ENCODE measurements at places on chromosomes 12 and 14.

DNA sequence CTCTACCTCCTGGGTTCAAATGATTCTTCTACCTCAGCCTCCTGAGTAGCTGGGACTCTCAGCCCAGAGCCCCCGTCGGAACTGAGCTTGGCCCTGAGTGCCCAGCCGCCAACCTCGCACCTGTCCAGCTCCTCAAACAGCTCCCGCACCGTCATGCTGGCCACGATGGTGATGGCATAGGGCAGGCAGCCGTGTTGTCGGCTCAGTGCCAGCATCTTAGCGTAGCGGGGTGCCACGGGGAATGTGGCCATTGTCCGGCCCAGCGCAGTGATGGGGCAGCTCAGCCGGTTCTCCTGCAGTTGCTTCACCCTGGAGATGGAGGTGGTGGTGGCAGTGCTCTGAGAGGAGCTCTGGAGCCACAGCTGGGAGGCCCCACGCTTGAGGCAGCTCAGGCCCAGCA is 32.4 kb downstream of the DHX37 start:
- DNase-seq, result no peak

GRCh38 chr12:71448150-71448581 is 8.6 kb downstream of the LGR5 start:
- peak; percentile 69 for DNase-seq

GRCh38 chr12:25943940-25944339 is 14.5 kb upstream of the RASSF8 start:
- no peak for DNase-seq

GRCh38 chr12:45730084-45730347 is 510 bp downstream of the ARID2 start:
- DNase-seq, result no peak

GRCh38 chr12:51951843-51952722 is 584 bp downstream of the ACVR1B start:
- DNase-seq, result no peak

- DNase-seq, result peak; percentile 24
Measured at GRCh38 chr12:87924149-87924548, 105.1 kb downstream of the C12orf50 start.

DNA sequence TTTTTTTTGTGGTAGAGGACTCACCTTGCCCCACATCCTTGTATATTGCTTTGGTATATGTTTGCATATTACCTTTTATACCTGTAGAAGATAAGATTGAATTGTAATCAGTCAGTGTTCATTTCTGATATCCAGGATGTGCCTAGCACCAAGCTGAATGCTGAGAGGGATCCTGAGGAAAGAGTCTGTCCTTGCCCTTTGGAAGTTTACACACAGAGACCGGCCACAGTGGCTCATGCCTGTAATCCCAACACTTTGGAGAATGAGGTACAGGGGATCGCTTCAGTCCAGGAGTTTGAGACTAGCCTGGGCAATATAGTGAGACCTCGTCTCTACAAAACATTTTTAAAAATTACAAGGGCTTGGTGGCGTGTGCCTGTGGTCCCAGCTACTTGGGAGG is 8.4 kb downstream of the ACVR1B start:
- no peak for DNase-seq

GRCh38 chr14:103941462-103941861 is 867 bp downstream of the RD3L start:
- DNase-seq, result no peak

DNA sequence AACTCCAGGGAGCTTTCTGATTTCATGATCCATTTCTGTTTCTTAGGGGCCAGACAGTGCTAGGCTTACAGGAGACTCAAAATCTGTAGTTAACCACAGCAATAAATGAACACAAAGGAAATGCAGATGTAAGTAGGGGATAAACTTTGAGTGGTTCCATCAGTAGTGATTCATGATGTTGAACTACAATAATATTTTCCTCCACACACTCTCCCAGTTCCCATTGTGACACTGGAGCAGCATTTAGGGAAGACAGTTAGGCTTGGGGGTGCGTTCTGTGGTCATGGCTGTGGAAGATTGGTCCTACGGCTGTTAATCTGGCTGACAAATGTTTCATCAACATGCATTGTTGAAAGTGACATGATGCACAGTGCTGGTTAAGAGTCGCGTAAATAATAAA is 66.9 kb downstream of the HMGA2 start:
- peak; percentile 74 for DNase-seq

DNA sequence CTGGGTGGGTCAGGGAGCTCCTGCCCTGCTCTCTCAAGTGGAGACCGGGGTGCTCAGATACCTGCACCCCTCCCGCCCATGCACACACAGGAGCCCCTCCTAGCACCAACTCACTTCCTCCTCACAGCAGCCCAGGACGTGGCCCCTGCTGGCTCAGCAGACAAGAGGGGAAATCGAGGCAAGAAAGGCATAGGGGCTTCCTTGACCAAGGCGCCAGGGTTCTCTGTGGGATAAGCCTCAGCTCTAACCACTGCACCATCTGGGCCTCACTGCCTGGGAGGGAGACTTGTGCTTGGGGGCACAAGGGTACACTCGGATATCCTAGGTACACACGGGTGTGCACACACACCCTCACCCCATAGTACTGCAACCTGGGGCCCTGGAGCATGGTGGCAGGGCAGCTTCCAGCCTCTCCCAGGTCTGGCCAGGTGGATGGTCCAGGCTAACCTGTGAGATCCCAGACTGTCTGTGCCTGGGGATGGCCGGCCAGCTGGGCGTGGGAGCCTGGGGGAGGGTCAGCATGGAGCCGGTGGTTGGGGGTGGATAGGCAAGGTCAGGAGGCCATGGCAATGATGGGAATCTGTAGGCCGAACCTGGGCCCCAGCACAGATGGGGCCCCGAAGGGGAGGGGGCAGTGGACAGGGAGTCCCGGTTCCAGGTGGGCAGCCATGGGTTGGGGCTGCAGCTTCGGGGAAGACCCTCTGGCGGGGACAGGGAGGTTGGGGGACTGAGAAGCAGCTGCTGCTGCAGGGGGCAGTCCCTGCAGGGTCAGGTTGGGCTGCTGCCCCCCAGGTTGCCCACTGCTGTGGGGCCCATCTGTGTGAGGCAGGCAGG is 312.4 kb downstream of the TMEM121 start:
- DNase-seq, result no peak

GRCh38 chr12:51270951-51271518 is 820 bp upstream of the SMAGP start:
- peak; percentile 86 for DNase-seq

DNA sequence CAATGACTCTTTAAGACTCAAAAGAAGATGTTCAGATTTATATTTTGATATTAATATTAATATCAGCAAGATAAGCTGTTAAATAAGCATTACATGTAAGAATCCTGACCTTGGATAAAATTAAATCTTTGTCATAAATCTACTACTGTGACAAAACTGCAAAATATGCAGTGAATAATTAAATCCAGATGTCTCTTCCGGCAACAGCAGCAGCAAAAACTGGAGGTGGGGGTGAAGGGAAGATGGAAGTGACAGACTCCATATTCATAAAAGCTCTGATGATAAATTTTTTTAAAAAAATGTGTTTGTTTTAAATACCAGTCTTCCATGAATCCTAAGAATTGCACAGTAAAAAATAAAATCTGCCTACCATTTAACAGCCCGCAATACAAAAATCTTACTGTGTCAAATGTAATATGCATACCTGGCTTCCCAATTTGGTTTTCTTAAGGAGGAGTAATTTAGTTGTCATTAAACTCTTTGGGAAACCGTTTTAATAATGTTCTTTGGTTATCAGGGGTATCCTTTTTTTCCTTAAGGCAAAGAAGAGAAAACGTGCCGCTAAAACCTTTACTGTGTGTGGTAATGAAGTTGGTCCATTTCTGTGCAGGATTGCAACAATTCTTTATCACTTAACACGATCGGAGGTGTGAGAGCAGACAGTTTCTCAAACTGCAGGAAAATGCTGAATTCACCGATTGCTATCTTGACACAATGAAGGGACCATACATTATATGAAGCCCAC is 478.2 kb downstream of the DIO2 start:
- peak; percentile 29 for DNase-seq

- no peak for DNase-seq
Measured at GRCh38 chr14:91090743-91091142, 23.1 kb upstream of the DGLUCY start.

DNA sequence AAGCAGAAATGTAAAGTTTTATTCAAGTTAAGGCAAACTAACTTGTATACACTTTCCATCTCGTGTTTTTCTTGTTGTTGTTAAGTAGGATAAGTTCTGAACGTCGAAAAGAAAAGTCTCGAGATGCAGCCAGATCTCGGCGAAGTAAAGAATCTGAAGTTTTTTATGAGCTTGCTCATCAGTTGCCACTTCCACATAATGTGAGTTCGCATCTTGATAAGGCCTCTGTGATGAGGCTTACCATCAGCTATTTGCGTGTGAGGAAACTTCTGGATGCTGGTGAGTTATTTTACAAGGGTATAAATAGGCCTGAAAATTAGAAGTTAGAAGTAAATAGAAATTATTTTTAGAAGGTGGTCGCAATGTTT is 25.0 kb downstream of the HIF1A start:
- no peak for DNase-seq

- DNase-seq, result peak; percentile 76
Measured at GRCh38 chr14:90795744-90796143, 20.5 kb downstream of the TTC7B start.

GRCh38 chr14:51284241-51284640 is 44.2 kb downstream of the TMX1 start:
- no peak for DNase-seq

Data from astrocyte of the spinal cord (primary cell).